ENCODE measurements at places on chromosomes 2 and 18.

- no peak for DNase-seq
These were observed 84.1 kb upstream of the RTN4 start for GRCh38 chr2:55134316-55134706.

- DNase-seq, result no peak
These were observed 77.9 kb downstream of the LIMS1 start for GRCh38 chr2:108612153-108612513.

GRCh38 chr2:57906152-57906732 lies 140.4 kb upstream of the VRK2 start:
- DNase-seq, result no peak

GRCh38 chr18:33577685-33578517 lies at the start of gene ASXL3:
Gene ASXL3, plus strand, starts transcription at chr18:33578219. Its CDS starts 413 bp downstream, at chr18:33578632.
- no peak for DNase-seq

DNA sequence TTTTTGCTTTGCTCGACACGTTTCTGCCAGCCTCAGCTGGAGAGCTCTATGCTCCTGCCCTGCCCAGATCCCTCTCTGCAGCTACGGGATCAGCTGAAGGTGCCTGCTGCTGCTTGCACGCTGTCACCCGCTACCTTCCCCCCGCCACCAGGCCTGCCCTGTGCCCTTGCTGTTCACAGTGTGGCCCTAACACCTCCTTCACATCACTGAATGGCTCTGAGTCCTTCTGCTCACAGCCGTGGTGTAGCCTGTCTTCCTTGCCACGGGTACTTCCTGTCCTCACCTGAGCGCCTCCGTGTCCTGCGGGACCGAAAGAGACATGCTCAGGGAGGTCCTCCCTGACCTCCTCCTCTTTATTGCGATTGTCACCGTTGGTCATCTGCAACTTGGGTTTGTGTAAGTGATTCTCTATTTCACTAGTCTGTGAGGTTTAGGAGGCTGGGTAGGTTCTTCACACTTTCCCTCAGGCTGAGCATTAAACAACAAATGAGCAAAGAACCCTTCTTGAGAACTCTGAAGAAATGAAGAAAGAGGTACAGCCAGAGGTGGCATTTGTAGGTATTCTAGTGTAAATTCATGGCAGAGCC lies 127.5 kb downstream of the NCK2 start:
- no peak for DNase-seq

- DNase-seq, result no peak
These were observed 28.3 kb downstream of the TNS1 start for GRCh38 chr2:217974389-217975005.

DNA sequence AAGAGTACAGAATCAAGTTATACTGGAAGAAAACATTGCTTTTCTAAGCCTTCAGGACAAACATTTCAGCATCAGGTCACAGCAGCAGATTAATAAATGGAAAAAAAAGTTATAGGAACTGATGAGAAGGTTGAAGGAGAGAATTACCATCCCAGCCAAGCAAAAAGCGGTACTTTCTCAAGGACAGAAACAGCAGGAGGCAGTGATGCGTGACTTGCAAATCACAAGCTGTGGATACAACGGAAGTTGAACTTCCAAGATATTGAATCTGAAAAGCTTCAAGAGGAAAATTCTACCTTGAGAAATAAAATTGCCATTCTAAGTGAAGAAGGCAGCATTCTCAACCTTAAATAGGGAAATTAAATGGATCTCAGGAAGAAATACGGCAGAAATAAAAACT lies 18.5 kb upstream of the SERPINB12 start:
- no peak for DNase-seq

GRCh38 chr2:200426754-200427153 lies 83.1 kb downstream of the KCTD18 start:
- no peak for DNase-seq

DNA sequence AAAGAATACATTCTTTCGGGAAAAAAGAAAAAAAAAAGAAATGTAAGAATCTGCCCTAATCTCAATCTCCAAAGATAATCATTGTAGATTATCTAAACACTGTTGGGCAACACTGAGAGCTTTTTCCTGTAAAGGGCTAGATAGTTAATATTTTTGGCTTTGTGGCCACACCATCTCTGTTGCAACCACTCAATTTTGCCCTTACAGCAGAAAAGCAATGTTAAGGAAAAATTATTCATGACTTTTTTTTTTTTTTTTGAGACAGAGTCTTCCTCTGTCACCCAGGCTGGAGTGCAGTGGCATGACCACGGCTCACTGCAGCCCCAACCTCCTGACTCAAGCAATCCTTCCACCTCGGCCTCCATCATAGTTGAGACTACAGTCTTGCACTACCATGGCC lies 17.3 kb upstream of the FZD5 start:
- no peak for DNase-seq

DNA sequence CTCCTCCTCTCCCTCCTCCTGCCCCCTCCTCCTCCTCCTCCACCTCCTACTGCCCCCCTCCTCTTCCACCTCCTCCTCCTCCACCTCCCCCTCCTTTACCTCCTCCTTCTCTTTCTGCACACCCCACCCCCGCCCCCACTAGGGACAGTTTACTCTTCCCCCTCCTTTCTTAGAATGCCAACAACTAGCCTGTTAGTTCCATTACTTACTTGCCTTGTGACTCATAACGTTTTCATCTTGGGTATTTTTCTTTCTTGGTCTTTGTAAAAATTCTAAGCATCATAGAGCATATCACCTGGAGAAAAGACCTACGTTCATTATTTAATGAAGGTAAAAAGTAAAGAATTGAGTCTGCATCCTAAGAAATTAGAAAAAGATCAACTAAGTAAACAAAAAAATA lies 165.3 kb downstream of the NEDD4L start:
- no peak for DNase-seq

DNA sequence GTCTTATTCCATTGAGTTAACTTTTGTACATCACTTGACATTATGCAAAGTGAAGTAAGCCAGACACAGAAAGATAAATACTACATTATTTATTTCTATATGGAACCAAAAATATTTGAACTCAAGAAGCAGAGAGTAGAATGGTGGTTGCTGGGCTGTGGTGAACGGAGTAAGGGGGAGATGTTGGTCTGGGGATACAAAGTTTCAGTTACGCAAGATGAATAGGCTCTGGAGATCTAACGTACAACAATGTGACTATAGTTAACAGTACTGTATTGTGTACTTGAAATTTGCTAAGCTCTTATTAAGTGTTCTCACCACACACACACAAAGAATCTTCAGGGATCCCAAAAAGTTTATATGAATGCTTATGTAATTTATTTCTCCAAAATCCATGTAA lies 124.8 kb upstream of the VWC2L start:
- no peak for DNase-seq

GRCh38 chr2:181660181-181660580 lies 3.3 kb upstream of the CERKL start:
- DNase-seq, result no peak

- no peak for DNase-seq
These were observed 480.5 kb downstream of the TRIB2 start for GRCh38 chr2:13197248-13197647.

DNA sequence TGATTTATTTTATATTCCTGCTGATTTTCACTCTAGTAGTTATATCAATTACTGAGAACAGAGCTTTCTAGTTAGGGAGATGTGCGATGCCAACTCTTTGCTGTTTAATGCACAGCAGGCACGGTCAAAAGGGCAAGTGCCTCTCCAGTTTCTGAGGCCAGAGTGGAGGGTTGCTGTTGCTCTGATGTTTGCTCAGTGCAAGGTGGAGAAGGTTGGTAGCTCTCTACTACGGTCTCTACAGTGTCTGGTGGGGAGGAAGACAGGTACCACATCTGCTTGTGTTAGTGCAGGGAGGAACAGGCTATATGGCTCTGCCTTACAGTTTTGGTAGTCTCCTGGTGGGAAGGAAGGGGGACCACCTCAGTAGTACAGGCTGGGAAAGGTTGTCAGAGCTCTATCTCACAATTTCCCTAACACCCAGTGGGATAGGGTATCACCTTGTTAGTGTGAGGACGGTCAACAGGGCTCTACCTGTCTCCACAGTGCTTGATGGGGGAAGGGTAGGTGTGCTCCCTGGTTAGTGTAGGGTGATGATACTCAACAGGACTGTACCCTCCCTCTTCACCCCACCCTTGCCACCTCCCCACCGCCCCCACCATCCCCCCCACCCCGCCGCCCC lies 85.9 kb downstream of the FANCL start:
- no peak for DNase-seq

GRCh38 chr2:188292348-188293239 lies 920 bp downstream of the GULP1 start:
- DNase-seq, result no peak
